Gastrocnemius medialis (tissue), 4 donors: ENCODE measurements at places on chromosomes 1 and 21. TPM values are rescaled to one million over a fixed set of nuclear protein-coding genes. Genes with fewer than 3 reads are reported as not detected.

The PEF1 gene
- 37.4 TPM for total RNA-seq

The RIPK4 gene
- total RNA-seq, result 0.07 TPM

GRCh38 chr21:31604591-31605190, 54.8 kb upstream of the SOD1 start:
- peak; percentile 17 for DNase-seq

DNA sequence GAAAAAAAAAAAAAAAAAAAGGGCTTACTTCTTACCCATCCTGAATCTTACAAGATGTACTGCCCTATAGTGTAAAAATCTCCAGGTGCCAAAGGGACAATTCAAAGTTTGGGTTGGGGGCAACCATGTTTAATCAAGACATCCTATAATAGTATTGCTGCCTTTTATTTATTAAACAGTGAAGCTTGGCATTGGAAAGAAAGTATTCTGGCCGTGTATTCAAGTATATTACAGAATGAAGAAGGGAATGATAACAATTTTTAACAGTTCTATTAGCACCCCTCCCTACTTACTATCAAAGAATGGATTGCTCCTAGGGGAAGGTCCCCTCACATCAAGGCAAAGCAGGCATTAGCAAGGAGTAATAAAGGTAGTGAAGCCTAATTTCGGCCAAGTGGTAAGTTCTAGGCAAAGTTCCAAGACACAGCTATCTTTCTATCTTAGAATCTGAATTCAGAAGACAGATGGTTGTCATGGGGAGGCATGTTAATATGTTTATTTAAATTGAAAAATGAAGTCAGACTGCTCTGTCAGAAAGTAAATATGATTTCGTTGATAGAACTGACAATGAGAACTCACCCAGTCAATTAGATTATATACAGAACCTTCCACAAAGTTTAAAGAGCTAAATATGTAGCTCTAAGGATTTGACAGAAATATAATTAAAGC, 24.6 kb downstream of the ST7L start:
- DNase-seq, result no peak

- no peak for DNase-seq
Measured at GRCh38 chr21:19343711-19344110, 940.1 kb upstream of the TMPRSS15 start.

DNA sequence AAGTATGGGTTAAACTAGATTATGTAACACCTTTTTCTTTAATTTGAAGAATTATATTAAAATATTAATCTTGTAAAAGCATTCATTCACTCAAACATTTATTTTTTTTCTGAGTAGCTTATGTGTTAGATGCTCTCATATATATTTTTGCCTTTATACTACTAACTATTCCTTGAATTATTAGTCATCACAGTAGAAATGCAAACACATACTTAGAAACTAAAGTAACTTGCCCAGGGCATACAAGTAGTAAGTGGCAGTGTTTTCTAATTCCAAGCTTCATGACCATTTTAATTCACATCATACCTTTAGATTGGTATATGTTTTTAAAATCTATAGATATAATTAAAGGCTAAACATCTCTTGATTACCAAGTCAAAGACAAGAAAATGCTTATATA, 1271.0 kb downstream of the BRINP3 start:
- no peak for DNase-seq

GRCh38 chr1:24093732-24094131, 18.2 kb downstream of the MYOM3 start:
- no peak for DNase-seq

- DNase-seq, result peak; percentile 48
Measured at GRCh38 chr1:116556289-116557006, 14.4 kb downstream of the CD58 start.
